ENCODE measurements at places on chromosomes 1 and 21.

DNA sequence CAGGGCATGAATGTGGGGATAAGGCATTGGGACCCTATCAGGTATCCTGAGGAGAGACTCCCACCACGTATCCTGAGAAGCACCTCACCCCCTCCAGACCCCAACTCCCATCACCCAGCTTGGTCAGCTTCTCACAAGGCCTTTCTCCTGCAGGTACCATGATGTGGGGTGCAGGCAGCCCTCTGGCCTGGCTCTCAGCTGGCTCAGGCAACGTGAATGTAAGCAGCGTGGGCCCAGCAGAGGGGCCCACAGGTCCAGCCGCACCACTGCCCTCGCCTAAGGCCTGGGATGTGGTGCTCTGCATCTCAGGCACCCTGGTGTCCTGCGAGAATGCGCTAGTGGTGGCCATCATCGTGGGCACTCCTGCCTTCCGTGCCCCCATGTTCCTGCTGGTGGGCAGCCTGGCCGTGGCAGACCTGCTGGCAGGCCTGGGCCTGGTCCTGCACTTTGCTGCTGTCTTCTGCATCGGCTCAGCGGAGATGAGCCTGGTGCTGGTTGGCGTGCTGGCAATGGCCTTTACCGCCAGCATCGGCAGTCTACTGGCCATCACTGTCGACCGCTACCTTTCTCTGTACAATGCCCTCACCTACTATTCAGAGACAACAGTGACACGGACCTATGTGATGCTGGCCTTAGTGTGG lies 1.3 kb downstream of the GPR3 start:
- DNase-seq, result no peak

DNA sequence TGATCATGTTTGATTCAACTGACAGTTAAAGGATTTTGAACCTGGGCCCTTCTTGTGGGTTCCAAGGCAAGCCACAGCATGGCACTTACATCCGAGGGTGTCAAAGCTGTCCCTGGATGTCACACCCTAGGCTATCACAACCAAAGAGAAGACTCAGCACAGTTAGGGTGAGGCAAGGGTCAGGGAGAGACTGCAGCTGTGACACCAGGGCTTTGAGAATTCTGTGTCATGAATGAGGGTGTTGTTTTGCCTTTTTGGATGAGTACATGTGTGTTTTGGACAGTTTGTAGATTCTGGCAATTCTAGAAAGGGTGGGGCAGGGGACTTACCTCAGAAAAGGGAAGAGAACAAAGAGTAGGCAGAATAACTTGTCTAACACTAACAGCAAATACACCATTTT lies 37.8 kb upstream of the ZNF326 start:
- peak; percentile 33 for DNase-seq

DNA sequence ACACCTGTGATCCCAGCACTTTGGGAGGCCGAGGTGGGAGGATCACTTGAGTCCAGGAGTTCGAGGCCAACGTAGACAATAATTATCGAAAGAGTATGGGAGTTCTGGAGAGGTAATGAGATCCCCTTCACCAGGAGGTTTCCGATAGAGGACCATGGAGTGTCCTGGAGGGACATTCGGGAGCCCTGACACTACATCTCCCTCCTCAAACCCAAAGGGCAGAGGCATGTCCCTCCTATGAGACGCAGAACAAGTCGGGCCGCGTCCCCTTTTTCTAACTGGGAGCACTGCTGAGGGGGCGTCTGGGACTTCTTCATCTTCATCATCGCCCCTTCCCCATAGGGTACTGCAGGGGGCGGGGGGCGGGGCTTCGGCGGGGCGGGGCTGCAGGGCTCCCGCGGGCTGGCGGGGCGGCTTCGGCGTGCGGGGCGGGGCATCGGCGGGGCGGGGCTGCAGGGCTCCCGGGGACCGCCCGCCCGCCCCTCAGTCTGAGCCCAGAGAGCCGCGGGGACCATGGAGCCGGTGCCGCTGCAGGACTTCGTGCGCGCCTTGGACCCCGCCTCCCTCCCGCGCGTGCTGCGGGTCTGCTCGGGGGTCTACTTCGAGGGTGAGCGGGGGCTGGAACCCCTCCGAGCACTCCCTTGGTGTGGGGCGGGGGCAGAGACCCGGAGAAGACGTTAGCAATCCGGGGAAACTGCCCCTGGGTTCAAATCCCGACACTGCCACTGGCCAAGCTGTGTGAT lies at the start of gene THEMIS2:
Gene THEMIS2 (plus strand): TSS at position 486 of the 743 bp plus-strand sequence. CDS start 28 bp downstream, at position 514.
- DNase-seq, result peak; percentile 42

DNA sequence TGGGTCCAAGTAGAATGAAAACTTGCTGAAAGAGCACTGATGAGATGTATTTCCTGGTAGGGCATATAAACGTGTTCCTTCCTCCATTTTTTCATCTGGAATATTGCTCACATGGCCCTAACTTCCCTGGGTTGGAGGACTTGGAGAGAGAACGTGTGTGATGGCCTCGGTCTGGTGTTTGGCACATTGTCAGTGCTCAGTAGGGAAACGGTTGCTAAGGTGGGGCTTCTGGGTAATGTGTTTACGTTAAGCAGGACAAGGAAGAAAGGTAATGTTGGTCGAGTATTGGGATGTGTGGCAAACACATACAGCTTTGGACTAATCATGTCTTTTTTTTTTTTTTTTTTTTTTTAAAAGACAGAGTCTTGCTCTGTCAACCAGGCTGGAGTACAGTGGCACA lies 6.2 kb downstream of the TTF2 start:
- no peak for DNase-seq

- peak; percentile 40 for DNase-seq
These were observed 552 bp upstream of the ZNF496 start for GRCh38 chr1:247332215-247332622.

GRCh38 chr1:12338823-12339222 lies 109.0 kb downstream of the VPS13D start:
- DNase-seq, result no peak

DNA sequence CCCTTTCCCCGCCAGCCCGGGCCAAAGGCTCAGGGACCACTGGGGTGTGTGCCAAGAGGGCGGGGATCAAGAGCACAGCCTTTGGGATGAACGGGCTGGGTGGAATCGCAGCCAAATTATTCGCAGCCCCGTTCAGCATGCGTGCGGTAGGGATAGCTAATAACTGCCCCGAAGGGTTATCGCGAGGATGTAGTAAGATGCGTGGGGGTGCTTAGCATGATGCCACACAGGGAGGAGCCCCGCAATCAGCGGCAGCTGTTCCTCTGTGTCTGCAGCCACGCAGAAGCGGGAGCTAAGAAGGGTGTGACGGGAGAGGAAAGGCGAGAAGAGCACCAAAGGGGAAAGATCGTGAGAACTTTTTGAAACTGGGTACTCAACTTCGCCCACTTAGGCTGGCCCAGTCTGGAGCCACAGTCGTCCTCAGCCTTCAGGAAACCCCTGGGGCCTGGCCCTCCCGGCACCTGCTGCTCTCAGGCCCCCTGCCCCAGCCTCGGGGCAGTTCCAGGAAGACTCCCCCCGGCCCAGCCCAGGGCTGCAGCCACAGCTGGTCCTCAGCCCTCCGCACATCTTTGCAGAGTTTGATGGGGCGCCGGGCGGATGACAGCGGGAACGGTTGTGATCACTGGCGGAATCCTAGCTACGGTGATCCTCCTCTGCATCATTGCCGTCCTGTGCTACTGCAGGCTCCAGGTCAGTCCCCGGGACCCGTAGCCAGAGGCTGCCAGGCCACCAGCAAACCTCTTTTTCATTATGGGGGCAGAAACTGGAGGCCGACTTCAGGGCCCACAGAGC lies 64.9 kb downstream of the TOR1AIP2 start:
- DNase-seq, result no peak

- no peak for DNase-seq
These were observed 25.1 kb downstream of the IGFN1 start for GRCh38 chr1:201215531-201216357.

- peak; percentile 48 for DNase-seq
These were observed 82.8 kb downstream of the TRABD2B start for GRCh38 chr1:47914218-47914938.

- DNase-seq, result no peak
These were observed 59.3 kb downstream of the TOR1AIP2 start for GRCh38 chr1:179818260-179818659.

GRCh38 chr1:25576459-25577133 lies 33.2 kb downstream of the LDLRAP1 start:
- no peak for DNase-seq

- DNase-seq, result peak; percentile 37
These were observed 22.5 kb upstream of the PKP1 start for GRCh38 chr1:201260648-201261311.

- peak; percentile 38 for DNase-seq
These were observed 863 bp downstream of the FH start for GRCh38 chr1:241518476-241519307.

DNA sequence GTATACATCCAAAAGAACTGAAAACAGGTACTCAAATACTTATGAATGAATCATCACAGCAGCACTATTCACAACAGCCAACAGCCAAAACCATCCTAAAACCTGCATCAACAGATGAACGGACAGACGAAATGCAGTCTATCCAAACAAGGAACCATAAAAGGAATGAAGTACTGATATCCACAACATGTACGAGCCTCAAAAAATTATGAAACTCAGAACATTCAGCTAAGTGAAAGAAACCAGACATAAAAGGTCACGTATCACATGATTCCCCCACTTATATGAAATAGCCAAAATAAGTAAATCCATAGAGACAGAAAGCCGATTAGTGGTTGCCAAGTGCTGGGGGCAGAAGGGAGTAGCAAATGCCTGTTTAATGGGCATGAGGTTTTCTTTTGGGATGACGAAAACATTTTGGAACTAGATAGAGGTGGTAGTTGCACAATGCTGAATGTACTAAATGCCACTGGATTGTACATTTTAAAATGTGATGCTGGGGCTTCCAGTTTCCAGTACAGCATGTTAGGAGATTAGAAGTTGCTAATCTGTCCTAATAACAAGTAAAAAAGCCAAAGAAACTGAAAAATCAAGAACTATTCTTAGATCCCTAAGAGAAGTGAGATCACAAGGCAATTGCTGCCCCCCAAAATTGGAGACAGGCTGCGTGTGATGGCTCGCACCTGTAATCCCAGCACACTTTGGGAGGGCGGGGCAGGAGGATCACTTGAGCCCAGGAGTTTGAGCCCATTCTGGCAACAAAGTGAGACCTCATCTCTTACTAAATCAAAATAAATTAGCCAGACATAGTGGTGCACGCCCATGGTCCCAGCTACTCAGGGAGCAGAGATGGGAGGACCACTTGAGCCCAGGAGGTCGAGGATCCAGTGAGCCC lies 25.3 kb downstream of the CLSTN1 start:
- peak; percentile 46 for DNase-seq

DNA sequence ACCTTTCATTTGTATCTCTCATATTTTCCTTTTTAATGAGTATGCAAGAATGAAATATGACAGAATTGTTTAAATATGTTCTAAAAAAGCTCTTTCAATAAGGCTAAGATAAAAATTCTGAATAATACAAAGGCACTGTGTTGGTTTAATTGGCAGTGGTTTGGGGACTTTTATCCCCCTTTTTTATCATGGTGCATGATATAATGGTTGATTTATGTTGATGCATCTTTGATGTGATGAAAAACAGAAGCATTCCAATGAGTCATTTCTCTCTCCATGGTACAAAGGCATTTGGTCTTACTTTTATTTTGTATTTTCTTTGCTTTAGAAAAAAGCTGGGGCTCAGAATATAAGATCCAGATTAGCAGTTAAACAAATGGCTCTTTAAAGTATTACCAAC lies 127.2 kb upstream of the GREM2 start:
- no peak for DNase-seq

GRCh38 chr1:236468625-236469024 lies 55.2 kb upstream of the LGALS8 start:
- DNase-seq, result no peak

GRCh38 chr1:28036431-28036830 lies 52.0 kb downstream of the EYA3 start:
- no peak for DNase-seq

GRCh38 chr1:54277451-54278341 lies 77.7 kb downstream of the MRPL37 start:
- DNase-seq, result no peak

DNA sequence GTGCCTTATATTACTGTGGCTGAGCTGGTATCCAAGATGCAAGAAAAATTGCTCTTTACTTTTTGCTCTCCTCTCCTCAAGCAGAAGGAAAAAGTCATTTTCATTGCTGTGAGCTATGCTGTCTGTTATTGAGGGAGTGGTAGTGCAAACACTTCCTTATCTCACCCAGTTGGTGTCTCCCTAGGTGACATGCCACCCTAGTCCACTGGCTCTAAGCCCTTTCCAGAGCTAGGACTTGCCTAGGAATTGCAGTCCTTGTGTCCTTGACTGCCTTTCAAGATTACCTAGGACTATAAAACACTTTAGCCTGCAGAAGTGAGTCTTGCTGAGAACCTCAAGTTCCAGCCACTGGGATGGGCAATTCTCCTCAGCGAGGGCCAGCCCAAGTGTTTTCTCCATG lies 458.3 kb downstream of the MRPL39 start:
- no peak for DNase-seq

- DNase-seq, result peak; percentile 77
These were observed 20.0 kb upstream of the EPHA2 start for GRCh38 chr1:16175610-16176553.

- peak; percentile 79 for DNase-seq
These were observed 42.9 kb downstream of the COL18A1 start for GRCh38 chr21:45447821-45448220.

- no peak for DNase-seq
These were observed 1.3 kb upstream of the KRTAP10-12 start for GRCh38 chr21:44695641-44696040.

DNA sequence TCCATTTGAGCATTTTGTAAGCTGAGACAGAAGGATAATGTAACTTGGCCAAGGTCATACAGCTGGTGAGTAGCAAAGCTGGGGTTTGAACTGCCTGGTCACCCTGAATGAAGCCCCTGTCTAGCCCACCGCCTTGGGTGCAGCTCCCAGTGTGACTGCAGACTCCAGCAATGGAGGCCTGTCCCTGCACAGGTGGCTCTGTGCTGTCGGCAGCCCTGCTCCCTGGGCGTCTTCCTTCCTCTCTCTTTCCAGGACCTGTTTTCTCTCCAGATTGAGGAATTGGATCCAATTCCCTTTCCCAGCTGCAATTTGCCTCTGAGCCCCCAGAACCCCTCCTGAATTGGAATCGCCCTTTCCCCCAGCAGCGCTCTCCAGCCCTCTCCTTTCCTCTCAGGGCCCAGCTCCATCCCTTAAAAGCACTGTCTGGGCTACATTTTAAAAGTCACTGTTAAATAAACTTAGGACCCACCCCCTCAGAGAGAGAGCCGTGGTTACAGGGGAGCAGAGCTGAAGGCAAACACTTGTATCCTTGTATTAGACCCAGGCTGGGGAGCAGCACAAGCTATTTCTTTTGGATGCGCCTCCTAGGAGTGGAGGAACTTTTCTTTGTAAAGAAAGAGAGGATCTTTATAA lies 161.4 kb upstream of the LMO4 start:
- DNase-seq, result no peak

GRCh38 chr21:41576013-41576615 lies 68.2 kb upstream of the TMPRSS2 start:
- no peak for DNase-seq

DNA sequence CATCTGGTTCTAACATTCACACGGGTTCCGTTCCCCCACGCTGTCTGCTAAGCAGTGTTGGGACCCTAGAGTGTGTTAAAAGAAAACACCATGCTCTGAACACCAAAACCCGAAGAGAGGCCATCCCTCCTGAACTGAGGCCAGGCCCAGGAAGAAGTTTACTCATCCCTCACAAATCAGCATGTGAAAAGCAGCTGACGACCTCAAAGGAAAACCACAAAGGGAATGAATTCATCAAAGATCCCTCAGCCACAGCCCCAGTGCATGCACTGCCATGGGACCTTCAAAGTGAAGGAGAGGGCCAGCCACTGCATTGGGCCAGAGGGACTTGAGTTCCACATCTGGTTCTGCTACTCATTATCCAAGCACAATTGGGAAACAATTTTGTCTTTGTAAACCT lies 7.0 kb upstream of the PSEN2 start:
- DNase-seq, result peak; percentile 76

All from mammary epithelial cell (primary cell).